Karpas-422 (cell line): ENCODE measurements at places on chromosomes 5 and 9.

- DNase-seq: no peak
These were observed 41.7 kb downstream of the TMEM167A start for GRCh38 chr5:83035373-83036100.

DNA sequence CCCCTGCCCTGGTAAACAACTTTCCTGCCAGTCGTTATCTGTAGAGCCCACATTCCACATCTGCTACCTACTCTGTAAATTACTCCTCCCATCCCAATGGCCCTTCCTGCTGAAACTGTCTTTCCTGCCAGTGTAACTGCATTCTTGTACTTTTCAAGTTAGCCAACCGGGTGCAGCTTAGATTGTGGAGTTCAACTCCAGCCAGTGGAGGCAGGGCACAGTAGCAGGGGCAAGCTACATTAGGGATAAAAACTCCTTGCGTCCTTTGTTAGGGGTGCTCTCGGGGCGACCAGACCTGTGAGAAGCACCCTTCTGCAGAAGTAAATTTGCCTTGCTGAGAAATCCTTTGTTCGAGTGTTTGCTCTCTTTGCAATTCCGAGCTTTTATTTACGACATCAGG is 639.0 kb upstream of the TYRP1 start:
- no peak for DNase-seq

- no peak for DNase-seq
These were observed 292.6 kb downstream of the ZSWIM6 start for GRCh38 chr5:61624553-61625136.

DNA sequence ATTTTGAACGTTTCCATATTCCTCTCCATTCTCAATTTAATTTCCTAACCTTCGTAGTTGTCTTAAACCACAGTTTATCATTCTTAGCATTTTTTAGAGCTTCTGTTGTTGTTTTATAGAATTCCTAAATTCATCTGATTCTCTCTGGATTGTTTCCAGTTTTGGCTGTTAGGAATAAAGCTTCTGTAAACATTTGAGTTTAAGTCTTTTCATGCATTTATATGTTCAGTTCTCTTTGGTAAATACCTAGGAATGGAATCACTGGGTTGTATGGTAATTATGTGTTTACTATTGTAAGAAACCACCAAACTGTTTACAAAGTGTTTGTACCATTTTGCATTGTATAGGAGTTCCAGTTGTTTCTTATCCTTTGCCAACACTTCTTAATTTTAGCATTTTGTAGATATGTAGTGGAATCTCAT is 29.7 kb downstream of the GPR21 start:
- no peak for DNase-seq

DNA sequence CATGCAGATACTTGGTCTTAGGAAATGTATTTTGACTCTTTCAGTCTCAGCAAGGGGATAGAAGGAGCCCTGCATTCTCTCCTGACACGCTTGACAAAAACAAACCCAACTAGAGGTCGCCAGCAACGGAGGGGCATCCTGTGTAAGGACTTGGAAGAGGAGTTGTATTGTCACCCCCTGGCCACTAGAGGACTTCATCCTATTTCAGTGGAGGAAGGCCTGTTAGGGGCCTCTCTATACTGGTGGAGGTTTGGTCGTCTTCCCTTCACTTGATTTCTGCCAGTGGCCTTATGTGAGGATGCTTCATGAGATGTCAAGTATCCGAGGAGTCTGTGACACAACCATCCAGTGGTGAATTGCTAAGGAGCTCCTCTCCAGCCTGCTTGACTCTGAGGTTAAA is 122.8 kb upstream of the STC2 start:
- DNase-seq: peak; percentile 75

- no peak for DNase-seq
These were observed 38.8 kb upstream of the LIFR start for GRCh38 chr5:38595132-38595745.
